HL-60 (cell line): ENCODE measurements at places on chromosomes 3 and 15.
A peak's percentile ranks its signal among the peaks of the same experiment; 100 is the strongest.

DNA sequence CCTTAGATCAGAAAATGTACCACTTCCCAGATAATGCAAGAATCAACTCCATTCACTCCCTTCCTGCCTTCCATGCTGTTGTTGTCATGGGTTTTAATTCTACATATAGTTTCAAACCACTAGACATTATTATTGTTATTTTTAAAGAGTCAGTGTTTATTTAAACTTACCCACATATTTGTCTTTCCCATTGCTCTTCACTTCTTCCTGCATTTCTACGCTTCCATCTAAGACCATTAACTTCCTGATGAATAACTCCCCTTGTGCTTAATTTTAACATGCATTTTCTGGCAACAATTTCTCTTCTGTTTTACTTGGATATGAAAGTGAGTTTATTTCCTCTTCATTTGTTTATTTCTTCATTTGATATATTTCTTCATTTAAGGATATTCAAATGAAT lies 127.1 kb upstream of the FHIT start:
- no peak for DNase-seq

- DNase-seq: no peak
Observed at GRCh38 chr3:149424918-149425317, 47.5 kb upstream of the TM4SF1 start.

DNA sequence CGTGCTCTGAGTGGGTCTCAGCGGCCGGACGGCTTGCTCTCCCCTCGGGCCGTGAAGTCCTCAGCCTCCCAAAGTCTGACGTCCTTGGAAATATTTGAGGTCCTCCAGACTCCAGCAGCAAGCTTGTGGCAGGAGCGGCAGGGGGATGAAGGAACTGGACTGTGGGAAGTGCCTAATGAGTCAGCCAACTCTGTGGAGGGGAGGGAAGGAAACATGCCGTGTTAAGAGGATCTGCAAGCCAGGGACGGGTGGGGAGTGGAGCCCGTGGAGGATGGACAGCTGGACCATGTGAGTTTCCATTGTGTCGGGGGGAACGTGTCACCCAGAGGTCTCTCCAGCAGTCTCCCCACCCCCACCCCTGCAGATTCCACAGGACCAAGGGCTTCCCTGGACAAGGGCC lies 39.4 kb upstream of the IDH2 start:
- peak; percentile 28 for DNase-seq

- DNase-seq: no peak
Observed at GRCh38 chr3:96678325-96678724, 136.1 kb upstream of the EPHA6 start.

- peak; percentile 71 for DNase-seq
Observed at GRCh38 chr15:40782609-40783227, 12.9 kb downstream of the C15orf62 start.

GRCh38 chr3:190024912-190025311 lies 95.8 kb downstream of the P3H2 start:
- no peak for DNase-seq

DNA sequence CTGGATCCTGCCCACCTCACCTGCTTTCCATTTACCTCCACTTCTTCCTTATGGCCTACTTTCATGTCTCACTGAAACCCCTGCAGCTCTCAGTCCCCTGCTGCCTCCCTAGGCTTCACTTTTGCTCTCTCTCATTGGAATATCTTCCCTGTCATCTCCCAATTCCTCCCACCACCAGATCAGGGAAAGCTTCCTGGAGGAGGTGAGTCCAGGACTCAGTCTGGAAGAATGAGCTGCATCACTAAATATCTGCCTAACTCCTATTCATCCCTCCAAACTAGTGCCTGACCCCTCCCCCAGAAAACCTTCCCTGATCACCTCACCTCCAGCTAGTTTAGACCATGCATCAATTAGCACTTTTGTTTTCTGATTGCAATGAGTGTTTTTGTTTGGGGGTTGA lies 37.1 kb downstream of the MRPL46 start:
- no peak for DNase-seq

- peak; percentile 96 for DNase-seq
Observed at GRCh38 chr3:14431917-14432834, 29.8 kb downstream of the SLC6A6 start.

DNA sequence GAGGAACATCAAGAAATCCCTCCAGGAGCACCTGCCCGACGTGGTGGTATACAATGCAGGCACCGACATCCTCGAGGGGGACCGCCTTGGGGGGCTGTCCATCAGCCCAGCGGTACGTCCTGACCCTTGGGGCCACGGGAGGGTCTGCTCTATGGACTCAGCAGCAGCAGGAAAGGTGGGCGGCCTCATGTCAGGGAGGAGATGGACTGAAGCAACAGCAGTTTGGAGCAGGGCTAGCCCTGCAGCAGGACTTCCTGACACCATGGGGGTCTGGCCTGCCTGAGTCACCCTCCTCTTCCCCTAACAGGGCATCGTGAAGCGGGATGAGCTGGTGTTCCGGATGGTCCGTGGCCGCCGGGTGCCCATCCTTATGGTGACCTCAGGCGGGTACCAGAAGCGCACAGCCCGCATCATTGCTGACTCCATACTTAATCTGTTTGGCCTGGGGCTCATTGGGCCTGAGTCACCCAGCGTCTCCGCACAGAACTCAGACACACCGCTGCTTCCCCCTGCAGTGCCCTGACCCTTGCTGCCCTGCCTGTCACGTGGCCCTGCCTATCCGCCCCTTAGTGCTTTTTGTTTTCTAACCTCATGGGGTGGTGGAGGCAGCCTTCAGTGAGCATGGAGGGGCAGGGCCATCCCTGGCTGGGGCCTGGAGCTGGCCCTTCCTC lies 24.2 kb downstream of the HDAC11 start:
- no peak for DNase-seq

DNA sequence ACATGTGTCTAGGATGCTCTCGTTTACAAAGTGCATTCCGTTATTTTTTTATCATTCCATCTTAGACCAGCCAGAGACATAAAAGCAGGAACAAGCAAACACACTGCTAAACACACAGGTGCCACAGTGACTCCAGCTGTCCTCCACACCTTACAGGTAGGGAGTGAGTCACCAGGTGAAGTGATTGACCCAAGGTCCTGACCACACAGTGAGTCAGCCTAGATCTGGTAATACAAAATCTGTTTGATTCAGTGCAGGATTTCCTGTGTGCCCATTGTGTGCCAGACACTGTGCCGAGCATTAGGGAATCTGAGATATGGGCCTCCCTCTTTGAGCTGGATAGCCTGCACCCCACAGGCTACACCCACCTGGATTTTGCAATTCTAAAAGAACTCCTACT lies 16.7 kb upstream of the BFSP2 start:
- no peak for DNase-seq

DNA sequence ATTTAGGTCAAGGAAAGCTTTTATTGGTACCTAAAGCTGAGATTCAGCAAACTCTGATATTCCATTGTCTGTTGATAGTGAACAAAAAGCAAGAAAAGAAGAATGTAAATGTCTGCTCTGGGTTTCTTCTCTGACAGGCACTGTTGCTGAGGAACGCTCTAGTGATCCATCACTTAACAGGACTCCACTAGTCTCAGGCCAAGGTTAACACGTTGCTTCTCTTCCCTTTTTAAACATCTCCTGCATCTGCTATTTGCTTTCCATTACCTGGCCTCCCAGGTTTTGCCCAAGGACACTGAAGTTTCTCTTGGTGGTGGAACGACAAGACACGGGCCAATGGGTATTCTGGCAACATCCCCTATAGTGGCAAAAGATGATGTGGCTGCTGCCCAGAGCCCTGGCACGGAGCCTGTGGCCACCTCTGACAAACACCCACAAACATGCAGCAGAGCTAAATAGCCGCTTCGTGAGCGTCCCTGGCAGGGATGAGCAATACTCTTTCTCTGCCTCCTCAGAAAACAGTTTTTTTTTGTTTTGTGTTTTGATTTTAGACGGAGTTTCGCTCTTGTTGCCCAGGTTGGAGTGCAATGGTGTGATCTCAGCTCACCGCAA lies 97.8 kb upstream of the AKAP13 start:
- no peak for DNase-seq

- DNase-seq: no peak
Observed at GRCh38 chr3:115930922-115931321, 307.6 kb downstream of the GAP43 start.

- no peak for DNase-seq
Observed at GRCh38 chr15:94277485-94277884, 46.1 kb downstream of the MCTP2 start.

DNA sequence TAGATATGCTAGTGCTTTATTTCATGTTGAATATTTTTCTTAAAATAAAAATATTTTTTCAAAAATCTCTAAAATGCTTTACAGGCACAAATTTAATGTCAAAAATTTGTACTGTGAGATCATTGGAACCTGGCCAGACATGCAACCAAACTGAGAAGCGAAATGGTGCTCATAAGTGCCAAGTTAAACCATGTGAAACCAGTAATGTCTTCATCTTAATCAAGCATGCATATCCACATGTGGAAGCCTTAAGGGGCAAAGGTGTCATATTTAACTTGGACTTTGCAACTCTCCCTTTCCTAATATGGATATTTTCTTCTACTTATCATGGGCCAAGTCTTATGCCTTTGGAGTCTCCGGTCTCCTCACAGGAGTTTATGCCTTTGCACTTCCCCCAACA lies 208.9 kb upstream of the COL8A1 start:
- no peak for DNase-seq

DNA sequence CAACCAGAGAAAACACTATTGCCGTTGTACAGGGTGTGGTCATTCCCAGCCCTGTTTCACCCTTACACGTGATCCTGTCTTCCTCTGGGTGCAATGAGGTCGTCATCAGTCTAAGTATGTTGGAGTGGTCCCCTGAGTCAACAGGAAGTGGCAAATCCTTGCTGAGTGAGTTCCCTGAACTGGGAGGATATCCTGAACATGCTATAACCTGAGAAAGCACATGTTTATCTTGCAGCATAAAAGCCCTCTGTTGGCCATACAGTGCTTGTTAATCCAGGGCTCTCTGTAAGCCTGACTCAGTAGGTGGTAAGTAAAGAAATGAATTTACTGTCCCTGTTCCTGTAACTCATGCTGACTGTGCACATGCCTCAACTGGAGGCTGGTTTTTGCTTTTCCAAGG lies 477.8 kb upstream of the RGMA start:
- no peak for DNase-seq

DNA sequence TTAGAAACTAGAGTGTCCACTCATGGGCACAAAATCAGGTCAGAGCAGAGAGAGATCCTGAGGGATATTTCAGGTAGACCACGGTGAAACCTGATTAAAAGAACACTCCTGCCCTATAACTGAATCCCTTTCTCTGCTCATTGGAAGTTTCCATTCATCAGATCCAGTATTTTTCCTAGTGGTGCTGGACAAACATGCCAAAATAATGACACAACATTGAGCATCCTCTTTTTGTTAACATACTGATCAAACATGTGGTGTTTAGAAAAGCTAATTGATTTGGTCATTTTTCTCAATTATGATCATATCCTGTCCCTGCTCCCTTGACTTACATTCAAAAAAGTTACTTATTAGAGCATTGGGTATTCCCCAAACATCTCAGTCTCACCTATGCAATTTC lies 27.2 kb downstream of the PTX3 start:
- no peak for DNase-seq

- DNase-seq: no peak
Observed at GRCh38 chr15:56838085-56838484, 80.4 kb upstream of the TCF12 start.

- DNase-seq: no peak
Observed at GRCh38 chr3:194121891-194122631, 13.9 kb upstream of the HES1 start.

DNA sequence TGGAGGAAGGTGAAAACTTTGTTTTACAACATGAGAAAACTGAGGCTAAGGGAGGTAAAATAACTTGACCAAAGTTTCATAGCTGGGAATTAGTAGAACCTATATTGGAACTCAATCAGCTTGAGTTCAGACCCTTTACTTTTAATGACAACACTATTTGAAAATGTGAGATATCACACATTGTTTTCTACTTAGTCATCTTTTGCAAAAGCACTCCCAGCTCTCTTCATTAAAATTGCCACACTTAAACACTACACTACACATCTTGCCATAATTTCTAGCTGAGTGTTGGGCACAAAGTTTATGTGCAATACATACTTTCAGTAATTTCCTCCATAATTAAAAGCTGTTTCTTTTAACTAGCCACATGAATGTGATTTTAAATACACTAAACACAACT lies 230.4 kb upstream of the DCBLD2 start:
- DNase-seq: no peak

DNA sequence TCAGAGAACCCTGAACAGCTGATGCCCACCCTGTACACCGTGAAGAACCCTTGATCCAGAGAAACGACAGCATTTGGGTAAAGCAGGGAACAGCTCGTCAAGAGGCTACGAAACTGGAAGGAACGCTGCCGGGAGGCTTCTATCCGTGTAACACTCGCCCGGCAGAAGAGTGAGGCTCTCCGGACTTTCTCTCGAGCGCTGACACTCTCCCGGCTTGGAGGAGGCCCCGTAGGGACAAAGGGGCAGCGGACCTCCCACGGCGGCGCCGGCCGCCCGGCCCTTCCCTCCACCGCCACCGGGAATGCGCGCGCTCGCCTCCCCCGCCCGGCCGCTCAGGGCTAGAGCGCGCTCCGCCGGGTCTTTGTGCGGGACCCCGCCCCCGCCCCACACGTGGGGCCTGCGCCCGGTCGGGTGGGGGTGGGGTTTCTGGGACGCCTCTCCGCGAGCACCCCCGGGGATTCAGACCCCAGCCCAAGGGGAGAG lies 1.7 kb downstream of the HYAL2 start:
- peak; percentile 60 for DNase-seq

DNA sequence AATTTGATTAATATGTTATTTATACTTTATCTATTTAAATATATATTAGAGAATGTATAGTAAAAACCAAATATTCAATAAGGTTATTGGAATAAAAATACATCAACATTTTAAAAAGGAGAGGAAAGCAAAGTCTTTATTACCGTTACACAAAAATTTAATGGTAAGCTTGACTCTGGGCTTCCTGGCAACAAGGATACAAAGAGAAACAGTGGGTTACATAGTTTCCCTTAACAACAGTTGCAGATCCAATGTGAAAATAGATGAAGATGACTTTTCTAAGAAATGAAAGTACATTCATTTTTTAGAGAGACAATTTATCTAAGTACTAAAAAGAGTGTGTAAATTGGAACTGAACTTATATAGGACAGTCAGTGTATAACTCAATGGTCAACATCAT lies 6.0 kb upstream of the PHLDB2 start:
- DNase-seq: no peak

- DNase-seq: no peak
Observed at GRCh38 chr3:51691949-51692348, 14.9 kb upstream of the GRM2 start.

- DNase-seq: peak; percentile 57
Observed at GRCh38 chr3:51671734-51672475, 853 bp downstream of the TEX264 start.

DNA sequence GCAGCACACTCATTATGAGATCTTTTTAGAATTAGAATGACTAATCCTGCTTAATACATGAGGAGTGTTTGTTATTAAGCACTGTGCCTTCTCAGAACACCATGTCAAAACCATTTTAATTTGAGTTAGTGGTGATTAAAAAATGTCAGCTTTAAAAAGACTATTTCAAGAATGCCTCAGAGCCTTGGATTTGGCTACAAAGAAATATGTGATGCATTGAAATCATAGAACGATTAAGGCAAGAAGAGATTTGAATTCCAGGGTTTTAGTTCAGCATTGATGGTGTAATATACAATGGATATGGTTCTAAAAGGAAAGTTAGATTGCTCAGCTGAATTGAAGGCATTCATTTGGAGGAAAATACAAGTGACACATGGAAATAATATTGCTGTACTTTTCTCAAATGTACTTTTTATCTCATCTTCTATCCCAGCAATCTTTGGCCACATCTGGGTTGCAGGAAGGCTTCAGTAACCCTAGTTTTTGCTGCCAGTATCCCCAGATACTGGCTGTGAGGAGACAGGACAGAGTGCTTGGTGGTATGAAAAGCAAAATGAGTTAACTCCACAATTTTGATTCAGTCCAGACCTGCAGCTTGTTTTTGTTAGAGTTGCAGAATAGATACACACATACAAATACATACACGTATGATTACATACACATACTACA lies 303.8 kb downstream of the CLSTN2 start:
- DNase-seq: no peak
